Astrocyte of the hippocampus (primary cell): ENCODE measurements at places on chromosomes 12 and 14.
A peak's percentile ranks its signal among the peaks of the same experiment; 100 is the strongest.

GRCh38 chr14:64506721-64507120 is 2.2 kb downstream of the ZBTB1 start:
- DNase-seq = no peak

- DNase-seq = no peak
Measured at GRCh38 chr12:24307716-24308335, 358.4 kb upstream of the SOX5 start.

- DNase-seq = peak; percentile 84
Measured at GRCh38 chr12:47021298-47021697, 58.1 kb upstream of the PCED1B start.

DNA sequence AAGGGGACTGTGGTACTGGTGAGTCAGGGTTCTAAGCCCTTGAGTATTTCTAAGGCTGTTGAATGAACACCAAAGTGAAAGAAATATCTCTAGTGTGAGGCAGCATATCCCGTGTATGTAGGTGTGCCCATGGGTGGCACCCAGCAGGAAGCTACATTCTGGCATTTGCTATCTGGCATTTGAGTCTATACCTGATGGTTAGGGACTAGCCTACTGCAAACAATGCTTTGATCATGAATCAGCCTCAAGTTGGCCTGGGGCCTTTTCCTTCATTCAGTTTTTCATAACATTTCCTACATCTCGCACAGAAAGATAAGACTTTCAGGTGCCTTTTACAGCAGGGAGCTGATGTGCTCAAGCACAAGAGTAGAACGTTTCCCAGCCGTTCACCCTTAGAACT is 85.7 kb upstream of the E2F7 start:
- DNase-seq = no peak

DNA sequence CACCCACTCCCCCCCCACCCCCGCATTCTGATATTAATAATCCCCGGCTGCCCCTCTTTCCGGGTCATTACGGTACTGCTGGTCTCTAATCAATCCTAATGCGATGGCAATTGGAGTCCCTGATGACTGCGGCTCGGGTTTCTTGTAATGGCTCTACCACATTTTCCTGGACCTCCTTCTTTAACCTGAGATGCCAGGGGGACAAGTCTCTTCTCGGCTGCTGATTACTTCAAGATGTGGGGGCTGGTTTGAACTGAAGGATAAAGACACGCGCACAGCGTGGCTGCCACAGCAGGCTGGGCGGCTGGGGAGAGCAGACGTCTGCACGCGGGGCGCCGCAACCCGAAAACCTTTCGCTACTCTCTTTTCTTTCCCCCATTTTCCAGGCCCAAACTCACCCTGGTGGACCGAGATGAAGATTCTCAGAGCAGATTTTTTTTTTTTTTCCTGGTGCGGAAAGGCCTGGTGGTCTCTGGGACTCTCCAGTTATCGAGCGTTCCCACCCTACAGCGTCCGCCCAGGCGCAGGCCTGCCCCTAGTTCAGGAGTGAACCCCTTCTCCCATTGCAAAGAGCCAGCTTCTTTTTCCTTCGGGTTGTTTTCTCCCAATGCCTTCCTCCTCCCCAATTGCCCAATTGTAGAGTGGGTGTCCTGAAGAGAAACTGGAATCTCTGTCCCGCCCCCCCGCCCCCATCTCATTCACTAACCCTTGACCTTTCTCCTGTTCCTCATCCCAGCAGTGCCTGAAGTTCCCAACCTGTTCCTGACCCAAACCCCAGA is 6.0 kb upstream of the SIX1 start:
- peak; percentile 7 for DNase-seq

- DNase-seq = no peak
Measured at GRCh38 chr12:25115677-25116076, 79.3 kb downstream of the DNAI7 start.

GRCh38 chr12:713281-713875 is 39.0 kb upstream of the WNK1 start:
- no peak for DNase-seq

GRCh38 chr12:39541471-39541870 is 78.1 kb downstream of the ABCD2 start:
- DNase-seq = no peak

DNA sequence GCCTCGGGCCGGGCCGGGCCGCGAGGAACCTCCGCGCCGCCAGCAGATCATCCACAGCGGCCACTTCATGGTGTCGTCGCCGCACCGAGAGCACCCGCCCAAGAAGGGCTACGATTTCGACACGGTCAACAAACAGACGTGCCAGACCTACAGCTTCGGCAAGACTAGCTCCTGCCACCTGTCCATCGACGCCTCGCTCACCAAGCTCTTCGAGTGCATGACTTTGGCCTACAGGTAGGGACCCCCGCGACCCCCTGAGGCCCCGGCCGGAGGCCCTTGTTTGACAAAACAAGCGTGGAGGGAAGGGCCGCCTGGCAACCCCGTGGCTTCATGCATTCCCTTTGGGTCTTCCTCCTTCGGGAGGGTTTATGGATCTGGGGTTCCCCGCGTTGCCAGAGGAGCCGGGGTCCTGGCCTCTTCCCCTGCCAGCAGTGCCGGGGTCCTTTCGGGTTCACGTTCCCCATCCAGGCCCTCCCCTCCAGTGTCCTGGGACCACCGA is 526 bp downstream of the MLXIP start:
- DNase-seq = no peak

DNA sequence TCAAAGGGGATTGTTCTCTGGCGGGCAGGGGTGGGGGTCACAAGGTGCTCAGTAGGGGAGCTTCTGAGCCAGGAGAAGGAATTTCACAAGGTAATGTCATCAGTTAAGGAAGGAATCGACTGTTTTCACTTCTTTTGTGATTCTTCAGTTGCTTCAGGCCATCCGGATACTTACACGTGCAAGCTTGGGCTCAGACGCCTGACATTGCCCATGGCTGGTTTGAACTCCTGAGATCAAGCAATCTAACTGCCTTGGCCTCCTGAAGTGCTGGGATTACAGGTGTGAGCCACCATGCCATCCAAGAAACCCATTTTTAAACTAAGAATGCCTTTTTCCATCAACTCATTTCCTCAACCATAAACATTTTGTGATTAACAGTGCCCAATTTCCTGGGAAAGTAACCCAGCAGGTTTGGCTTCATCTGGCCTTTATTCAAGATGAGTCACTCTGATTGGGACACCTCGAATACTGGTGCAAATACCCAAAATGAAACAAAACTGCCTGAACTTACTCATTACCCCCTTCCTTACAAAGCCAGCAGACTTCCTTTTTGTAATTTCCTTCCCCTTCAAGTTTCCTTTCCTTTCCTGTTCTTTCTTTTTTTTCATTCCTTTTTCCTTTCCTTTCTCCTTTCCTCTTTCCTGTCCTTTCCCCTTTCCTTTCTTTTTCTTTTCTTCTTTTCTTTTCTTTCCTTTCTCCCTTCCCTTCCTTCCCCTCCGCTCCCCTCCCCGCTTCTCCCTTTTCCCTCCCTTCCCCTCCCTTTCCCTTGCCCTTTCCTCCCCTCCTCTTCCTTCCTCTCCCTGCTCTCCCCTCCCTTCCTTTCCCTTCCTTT is 10.2 kb upstream of the RNASE10 start:
- DNase-seq = no peak

- DNase-seq = no peak
Measured at GRCh38 chr14:44770201-44770600, 191.5 kb downstream of the KLHL28 start.

- no peak for DNase-seq
Measured at GRCh38 chr12:95126736-95127135, 53.3 kb upstream of the NR2C1 start.

DNA sequence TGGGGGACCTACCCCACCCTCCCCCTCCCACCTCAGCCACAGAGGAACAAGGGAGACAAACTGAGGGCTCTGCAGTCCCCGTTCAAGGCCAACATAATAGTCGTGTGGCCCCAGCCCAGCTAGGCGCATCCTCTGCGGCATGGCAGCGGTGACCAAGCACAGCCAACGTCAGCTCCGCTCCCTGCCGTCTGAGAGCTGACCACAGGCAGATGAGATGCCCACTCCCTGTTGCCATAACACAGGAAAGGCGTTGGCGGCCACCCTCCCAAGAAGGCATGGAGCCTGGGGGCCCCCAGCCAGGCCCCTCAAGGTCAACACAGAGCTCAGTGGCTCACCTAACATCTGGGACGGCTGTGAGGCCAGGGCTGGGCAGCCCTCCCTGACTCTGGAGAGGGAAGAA is 32.6 kb upstream of the UBC start:
- no peak for DNase-seq

DNA sequence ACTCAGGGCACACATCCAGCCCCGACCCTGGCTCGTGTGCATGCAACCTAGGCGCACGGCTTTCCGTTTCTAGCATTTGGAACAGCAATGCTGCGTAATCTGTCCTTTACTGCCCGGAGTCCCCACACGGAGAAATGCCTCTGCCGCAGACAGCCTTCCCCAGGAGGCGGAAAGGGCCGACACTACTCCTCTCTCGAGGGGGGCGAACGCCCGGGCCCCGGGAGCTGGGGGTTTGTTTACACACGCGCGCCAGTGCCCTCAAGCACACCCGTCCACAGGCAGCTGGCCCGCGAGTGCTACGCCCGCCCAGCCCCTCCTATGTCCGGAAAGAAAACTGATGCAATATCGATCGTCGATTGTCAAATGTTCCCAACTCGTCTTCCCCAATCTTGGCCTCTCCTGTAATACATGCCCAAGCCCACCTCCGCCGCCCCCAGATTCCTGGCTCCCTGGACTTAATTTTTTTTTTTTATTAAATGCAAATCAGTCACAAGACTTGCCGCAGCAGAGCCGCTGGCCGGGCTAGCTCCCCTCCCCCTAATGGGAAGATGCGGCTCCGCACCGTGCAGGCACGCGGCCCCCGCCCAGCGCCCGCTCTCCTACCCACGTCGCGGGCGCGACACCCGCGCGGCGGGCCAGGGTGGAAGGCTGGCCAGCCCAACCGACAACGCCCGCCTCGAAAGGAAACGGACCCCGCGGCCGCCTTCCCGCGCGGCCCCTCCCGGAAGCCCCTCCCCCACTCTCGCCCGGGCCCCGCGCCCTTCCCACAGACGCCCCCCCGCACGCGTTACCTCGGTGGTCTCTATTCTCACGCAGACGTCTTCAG is 642 bp downstream of the SLC38A2 start:
- peak; percentile 69 for DNase-seq
